ENCODE measurements at places on chromosomes 7 and 10.

- DNase-seq = no peak
Measured at GRCh38 chr7:107528461-107528860, 35.3 kb downstream of the COG5 start.

GRCh38 chr10:5945190-5945509 is 32.2 kb downstream of the IL15RA start:
- no peak for DNase-seq

GRCh38 chr7:107138696-107139420 is 29.9 kb upstream of the HBP1 start:
- DNase-seq = no peak

DNA sequence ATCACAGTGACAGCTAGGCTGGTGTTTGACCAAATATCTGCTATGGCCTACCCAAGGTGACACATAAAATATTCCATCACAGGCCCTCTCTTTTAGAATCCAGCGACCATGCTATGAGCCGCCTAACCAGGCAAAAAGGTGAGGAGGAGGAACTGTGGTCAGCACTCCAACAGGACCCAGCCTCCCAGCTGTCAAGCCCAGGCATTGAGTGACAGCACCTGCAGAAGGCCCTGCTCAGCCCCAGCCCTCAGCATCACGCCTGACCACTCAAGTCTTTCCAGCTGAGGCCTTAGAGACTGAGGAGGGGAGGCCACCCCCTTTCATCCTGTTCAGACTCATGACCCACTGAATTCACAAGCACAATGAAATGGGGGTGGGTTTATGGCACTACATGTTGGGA is 43.0 kb downstream of the CXCL12 start:
- no peak for DNase-seq

DNA sequence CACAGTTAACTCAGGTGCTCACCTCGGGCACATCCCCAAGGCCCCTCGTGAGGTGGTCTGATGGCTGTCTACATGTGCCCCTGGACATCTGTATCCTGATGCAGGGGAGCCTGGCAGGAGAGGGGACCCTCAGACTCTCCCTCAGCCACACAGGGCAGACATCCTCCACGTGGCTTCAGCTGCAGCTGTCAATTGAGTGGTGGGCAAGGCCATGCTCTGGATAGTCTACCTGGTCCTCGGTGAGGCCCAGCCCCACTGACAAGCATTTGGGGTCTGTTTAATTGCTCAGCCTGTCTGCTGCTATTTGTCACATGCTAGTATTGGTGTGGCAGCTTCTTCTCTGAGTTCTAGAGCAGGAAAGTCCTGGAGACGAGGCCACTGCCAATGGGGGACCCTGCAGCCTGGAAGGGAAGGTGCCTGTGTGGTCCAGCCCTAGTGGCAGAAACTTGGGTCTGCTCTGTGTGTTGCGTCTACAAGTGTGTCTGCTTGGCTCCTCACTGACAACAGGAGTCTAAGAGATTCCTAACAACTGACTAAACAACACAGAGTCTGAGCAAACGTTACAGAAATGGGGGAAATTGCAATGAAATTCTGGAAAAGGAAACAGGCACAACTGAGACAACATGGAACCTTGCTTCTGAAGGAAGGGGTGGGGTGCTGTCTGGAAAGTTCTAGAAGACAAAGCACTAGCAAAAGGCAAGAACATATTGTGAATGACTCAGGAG is 59.3 kb upstream of the IGFBP3 start:
- no peak for DNase-seq

DNA sequence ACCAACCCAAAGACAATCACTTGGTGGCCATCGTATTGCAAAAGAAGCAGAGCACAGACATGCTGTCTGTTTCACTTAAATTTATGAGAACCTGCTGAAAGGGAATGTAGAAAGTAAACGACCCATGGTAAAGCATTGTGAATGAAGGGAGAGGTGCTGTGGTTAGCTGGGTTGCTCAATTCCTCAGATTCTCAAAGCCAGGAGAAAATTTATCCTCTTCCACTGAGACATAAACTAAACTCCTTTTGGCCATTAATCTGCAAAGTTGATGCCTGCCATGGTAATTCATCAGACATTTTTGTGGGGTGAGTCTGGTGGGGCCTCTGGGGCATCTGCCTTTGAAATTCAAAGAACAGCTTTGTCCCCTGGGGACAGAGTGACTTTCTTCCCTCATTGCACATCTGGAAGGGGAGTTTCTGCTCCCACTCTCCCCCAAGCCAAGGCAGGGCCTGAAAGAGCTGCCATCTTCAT is 951.0 kb downstream of the LRMDA start:
- no peak for DNase-seq

DNA sequence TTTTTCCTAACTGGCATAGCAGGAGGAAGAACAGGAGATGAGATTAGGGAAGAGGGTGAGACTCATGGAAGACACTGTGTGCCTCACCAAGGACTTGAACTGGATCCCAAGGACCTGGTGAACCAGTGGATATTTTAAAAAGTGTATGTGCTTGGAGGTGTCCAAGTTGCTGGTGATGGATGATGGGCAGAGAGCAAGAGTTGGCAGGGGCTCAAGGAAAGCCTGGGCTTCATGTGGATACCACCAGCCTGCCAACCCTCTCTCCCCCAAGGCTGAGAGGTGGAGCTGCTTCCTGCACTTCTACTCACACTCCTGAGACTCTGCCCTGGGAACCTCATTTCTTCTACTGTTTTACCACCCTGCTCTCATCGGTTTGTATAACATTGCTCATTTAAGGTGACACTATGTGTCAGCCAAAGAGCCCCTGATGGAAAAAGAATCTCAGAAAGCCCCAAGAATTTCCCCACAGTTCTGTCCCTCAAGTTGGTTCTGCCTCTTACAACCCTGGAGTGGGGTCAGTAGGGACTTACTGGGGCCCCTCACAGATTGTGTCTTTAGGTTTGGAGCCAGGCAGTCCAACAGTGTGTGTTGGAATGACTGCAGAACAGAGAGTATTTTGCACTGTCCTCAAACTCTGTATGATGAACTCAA is 56.2 kb upstream of the PDCD4 start:
- DNase-seq = no peak
